Epithelial cell of umbilical artery (primary cell): ENCODE measurements at places on chromosomes 11 and 22. TPM values are rescaled to one million over a fixed set of nuclear protein-coding genes. Genes with fewer than 3 reads are reported as not detected.

Gene TMEM86A
- total RNA-seq, result 1.3 and 1.5 TPM in 2 replicates

Gene PSMD13
- total RNA-seq, result 212 and 331 TPM in 2 replicates

Gene AP5B1
- total RNA-seq, result 6.8 and 8.1 TPM in 2 replicates

Gene SHISA8
- not detected in 2 replicates for total RNA-seq

Gene PLEKHA7
- total RNA-seq, result under 0.01 and 0.46 TPM in 2 replicates

Gene OR51V1
- not detected in 2 replicates for total RNA-seq

Gene NRGN
- 0.32 and 0.91 TPM in 2 replicates for total RNA-seq

Gene SIK2
- total RNA-seq, result 3.2 and 5.2 TPM in 2 replicates

Gene PATE4
- total RNA-seq, result not detected in 2 replicates

Gene IL17REL
- total RNA-seq, result 0.15 TPM in 1 of 2 replicates, not detected in the other

Gene OR56A3
- not detected in 2 replicates for total RNA-seq

Gene C22orf31
- not detected in 2 replicates for total RNA-seq

Gene KRTAP5-5
- not detected in 2 replicates for total RNA-seq

Gene APOA4
- not detected in 2 replicates for total RNA-seq

Gene APOBEC3B
- 2.3 and 3.5 TPM in 2 replicates for total RNA-seq

Gene GTSE1
- total RNA-seq, result 7.5 and 10.6 TPM in 2 replicates

Gene PDGFD
- 6.2 and 13.8 TPM in 2 replicates for total RNA-seq

Gene GNAZ
- 1.4 and 2.6 TPM in 2 replicates for total RNA-seq

Gene MMP11
- total RNA-seq, result 9.4 and 13.3 TPM in 2 replicates

Gene OMP
- not detected in 2 replicates for total RNA-seq

Gene CCS
- total RNA-seq, result 46.4 and 49.2 TPM in 2 replicates

Gene TSSK2
- total RNA-seq, result not detected in 2 replicates

Gene OR10D3
- total RNA-seq, result not detected in 2 replicates

Gene MS4A6E
- not detected in 2 replicates for total RNA-seq

Gene F2
- not detected in 2 replicates for total RNA-seq

Gene C1QTNF4
- 0.97 and 1.5 TPM in 2 replicates for total RNA-seq

Gene APOA5
- total RNA-seq, result not detected in 2 replicates

Gene NOX4
- 11.4 and 45.1 TPM in 2 replicates for total RNA-seq

Gene DAGLA
- total RNA-seq, result 0.46 and 0.65 TPM in 2 replicates

Gene KRTAP5-8
- not detected in 2 replicates for total RNA-seq

Gene FXYD6
- 0.32 TPM in 1 of 2 replicates, not detected in the other for total RNA-seq

Gene PYGM
- under 0.01 and 0.46 TPM in 2 replicates for total RNA-seq

Gene OR4D5
- not detected in 2 replicates for total RNA-seq

Gene FOSL1
- total RNA-seq, result 12.7 and 20.2 TPM in 2 replicates

Gene NCAM1
- total RNA-seq, result not detected in 2 replicates

Gene SNX32
- 1.9 TPM in 1 of 2 replicates, not detected in the other for total RNA-seq

Gene RIMBP3B
- total RNA-seq, result not detected in 2 replicates

Gene LAYN
- total RNA-seq, result 1.8 and 3.9 TPM in 2 replicates

Gene SMIM35
- total RNA-seq, result not detected in 2 replicates

Gene DLAT
- 38.0 and 42.2 TPM in 2 replicates for total RNA-seq

Gene TH
- total RNA-seq, result not detected in 2 replicates

Gene PNPLA5
- total RNA-seq, result not detected in 2 replicates

Gene BTBD18
- not detected in 2 replicates for total RNA-seq

Gene TIGD3
- 0.32 TPM in 1 of 2 replicates, not detected in the other for total RNA-seq

Gene MS4A12
- total RNA-seq, result not detected in 2 replicates

Gene MGAT3
- total RNA-seq, result under 0.01 TPM in 1 of 2 replicates, not detected in the other

Gene TMEM121B
- total RNA-seq, result 0.15 and 0.32 TPM in 2 replicates

Gene JAML
- total RNA-seq, result 0.65 and 1.2 TPM in 2 replicates

Gene SERPING1
- total RNA-seq, result under 0.01 and 0.46 TPM in 2 replicates

Gene API5
- 88.7 and 112 TPM in 2 replicates for total RNA-seq

Gene APLNR
- not detected in 2 replicates for total RNA-seq

Gene SPA17
- total RNA-seq, result 8.5 and 10.7 TPM in 2 replicates

Gene UCP3
- 0.32 and 0.46 TPM in 2 replicates for total RNA-seq
